ENCODE measurements at places on chromosomes 13 and 19.

DNA sequence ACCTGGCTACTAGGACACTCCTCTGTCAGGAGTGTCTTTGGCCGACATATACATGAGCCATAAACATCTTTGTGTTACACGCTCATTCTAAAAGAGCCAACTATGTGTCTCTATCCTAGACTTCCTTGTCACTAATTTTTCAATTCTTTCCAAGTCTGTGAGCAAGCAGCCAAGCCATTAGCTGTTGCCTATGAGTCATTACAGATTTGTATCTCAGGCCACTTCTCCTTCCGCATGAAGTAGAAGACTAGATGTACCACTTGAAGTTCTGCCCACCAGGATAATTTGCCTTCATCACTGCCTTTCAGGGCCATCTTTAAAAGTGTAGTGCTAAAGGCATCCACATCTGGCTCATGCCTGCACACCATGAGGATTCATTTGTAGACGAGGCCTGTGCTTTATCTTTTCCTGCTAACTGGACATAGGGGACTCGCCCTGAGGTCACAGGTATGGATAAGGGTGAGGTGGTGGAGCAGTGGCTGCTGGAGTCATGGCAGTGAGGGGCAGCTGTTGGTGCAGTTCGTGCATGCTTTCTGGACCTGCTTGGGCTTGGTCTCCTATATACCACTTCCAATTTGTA is 126.1 kb upstream of the KL start:
- peak; percentile 38 for DNase-seq

- peak; percentile 74 for DNase-seq
Measured at GRCh38 chr13:33228648-33229445, 56.7 kb downstream of the STARD13 start.

GRCh38 chr13:51364404-51365008 is 25.0 kb downstream of the SERPINE3 start:
- peak; percentile 52 for DNase-seq

- DNase-seq = no peak
Measured at GRCh38 chr19:39479916-39480315, 722 bp upstream of the TIMM50 start.

DNA sequence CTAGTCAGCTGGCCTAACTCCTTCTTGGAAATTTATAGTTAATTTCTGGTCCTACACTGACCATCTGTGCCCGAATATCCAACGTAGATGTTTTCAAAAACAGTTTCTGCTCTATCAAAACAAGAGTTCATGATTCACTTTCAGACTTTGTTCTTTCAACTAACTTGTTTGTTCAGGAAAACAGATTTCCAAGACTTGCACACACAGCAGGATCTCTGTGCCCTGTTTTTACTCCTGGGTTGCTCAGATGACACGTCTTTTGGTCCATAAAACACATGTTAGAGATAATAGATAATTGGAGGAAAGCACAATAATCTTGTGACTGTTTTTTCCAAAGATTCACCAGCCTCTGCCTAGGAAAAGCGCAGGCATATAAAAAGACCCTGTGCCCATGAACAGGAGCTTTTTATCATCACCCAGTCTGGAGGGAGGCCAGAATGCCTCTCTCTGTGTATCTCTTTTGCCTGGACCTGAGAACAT is 218.0 kb downstream of the IRS2 start:
- no peak for DNase-seq

DNA sequence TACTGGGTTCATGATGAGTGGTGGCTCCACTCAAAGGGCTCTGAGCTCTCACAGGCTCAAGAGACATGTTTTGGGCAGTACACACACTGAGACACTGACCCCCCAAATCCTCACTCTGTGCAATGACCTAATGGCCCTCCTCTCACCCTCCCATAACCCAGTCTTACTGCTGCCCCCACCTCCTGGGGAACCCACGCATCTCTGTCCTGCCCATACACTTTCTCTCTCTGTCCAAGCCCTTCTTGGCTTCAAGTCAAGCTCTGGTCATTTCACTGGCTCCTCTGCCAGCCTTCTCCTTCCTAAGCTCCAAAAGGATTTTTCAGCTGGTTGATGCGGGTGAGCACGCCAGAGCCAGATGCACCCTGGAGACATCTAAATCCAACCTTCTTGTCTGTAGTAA is 187.9 kb upstream of the TSHZ3 start:
- no peak for DNase-seq

- DNase-seq = no peak
Measured at GRCh38 chr19:43318203-43318602, 35.3 kb upstream of the CD177 start.

GRCh38 chr13:113421673-113422270 is 31.5 kb downstream of the ADPRHL1 start:
- DNase-seq = peak; percentile 63

DNA sequence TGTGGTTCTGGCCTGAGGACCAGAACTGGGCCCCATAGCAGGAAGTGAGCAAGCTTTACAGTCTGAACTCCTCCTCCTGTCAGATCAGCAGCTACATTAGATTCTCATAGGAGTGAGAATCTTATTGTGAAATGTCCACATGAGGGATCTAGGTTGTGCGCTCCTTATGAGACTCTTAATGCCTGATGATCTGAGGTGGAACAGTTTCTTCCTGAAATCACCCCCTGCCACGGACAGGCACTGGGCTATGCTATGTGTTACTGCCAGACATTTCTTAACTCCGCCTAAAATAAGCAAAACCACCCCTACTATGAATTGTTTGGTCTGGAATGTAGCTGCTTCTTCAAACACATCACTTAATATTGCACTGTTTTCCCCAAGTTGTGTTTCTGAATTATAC is 4.6 kb downstream of the FBXL3 start:
- DNase-seq = peak; percentile 42

GRCh38 chr13:90673746-90674145 is 673.7 kb upstream of the MIR17HG start:
- DNase-seq = no peak

DNA sequence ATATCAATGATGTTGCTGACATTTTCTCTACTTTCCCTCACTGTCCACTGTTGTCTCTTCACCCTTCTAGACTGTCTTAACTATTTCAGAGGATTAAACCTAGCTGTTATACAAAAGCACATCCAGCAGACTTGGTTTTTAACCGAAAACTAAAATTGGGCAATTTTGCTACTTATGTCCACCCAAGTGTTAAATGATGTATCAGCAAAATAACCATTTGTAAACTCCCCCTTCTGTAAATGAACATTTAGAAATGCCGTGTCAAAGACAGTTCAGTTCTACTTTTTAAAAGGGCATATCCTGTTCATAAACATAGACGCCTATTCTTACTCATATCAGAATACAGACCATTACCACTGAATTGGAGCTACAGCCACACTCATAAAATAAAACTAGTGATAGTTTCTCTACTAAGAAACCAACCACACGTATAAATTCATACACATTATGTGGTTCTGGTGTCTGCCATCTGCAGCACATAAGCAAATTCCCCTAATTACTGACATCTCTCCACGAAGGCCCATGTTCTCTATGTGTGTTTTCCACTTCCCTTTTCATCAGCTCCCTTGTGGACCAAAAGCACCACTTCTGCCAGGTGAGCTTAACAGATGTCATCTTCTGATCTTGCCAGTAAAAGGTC is 1091.8 kb downstream of the PCDH9 start:
- DNase-seq = no peak

DNA sequence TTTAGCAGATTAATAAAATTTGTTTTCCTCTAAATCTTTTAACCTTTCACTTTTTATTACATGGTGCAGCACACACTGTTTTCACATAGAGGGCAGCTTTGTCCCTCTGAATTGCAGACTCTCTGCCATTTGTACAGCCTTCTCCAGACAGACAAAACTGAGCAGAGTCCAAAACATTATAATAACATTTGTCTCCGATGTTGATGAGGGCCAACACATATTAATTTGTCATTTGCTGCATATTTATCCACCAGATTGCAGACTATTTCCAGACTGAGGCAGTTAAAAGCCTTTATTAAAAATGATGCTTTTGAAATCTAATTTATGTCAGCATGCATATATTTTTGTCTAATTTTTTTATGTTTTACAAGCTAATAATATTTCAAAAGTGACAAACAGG is 1251.9 kb upstream of the SLC10A2 start:
- DNase-seq = peak; percentile 15

DNA sequence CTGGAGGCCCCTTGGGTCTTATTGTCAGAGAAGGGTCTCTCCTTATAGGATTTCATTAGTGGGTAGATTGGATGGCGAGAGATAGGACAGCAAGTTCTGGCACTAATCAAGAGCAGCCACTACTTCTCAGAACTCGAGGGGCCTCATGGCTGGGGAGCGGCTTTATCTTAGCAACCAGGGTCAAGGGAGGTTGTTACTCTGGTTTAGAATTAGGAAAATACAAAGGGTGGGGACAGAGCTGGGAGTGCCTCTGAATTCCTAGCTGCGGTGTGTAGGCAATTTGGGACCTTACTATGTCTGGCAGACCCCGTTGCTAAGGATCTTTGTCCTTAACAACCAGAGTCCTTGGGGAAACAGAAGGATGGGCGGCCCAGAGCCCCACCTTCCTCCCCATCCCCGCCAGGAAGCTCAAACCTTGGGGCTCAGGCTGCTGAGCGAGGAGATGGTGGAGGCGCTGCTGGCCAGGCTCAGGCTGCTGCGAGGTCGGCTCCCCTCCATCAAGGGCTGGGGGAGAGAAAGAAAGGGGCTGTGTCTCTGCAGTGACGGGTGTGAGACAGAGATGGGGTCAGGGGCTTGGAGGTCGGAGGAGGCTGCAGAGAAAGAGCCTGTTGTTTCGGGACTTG is 1.2 kb downstream of the PLEKHA4 start:
- DNase-seq = peak; percentile 61

GRCh38 chr13:40452038-40452666 is 214.3 kb downstream of the FOXO1 start:
- DNase-seq = no peak

GRCh38 chr13:20140487-20140886 is 20.4 kb downstream of the GJA3 start:
- no peak for DNase-seq

DNA sequence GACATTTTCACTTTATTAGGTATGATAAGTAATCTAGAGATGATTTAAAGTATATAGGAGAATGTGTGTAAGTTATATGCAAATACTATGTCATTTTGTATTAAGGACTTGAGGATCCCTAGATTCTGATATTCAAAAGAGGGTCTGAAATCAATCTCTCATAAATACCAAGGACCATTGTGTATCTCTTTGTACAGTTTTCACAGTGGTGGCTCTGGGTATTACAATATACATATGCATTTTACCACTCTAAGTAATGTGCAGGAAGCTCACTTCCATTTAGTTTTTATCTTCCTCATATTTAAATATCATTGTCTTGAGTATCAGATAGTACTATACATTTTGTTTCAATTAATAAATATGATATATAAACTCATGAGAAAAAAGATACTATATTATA is 862.6 kb upstream of the PCDH20 start:
- DNase-seq = no peak

DNA sequence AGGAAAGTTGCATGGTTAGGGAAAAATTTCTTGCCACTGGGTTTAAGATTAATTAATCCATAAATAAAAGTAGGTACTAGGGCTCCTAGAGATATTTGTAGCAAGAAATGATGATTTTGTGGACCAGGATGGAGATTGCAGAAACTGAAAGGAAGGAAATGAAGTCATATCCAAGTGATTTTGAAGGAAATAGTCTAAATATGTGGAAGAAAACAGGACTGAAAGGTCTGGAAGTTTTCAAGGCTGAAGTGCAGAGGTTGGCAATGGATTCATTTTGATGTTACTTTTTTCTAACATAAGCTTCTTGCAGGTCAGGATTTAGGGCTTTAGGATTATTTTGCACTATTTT is 52.8 kb downstream of the SOX21 start:
- DNase-seq = no peak

GRCh38 chr19:43847246-43847645 is 20.1 kb downstream of the ZNF283 start:
- DNase-seq = no peak

GRCh38 chr13:49853535-49853934 is 61.1 kb upstream of the KPNA3 start:
- no peak for DNase-seq

- DNase-seq = no peak
Measured at GRCh38 chr13:113176280-113176679, 17.8 kb downstream of the PROZ start.
